Activated gamma-delta T cell treated with Interleukin-2 at 50 U/mL for 16 hours (primary cell): ENCODE measurements at places on chromosomes 1 and 21.

DNA sequence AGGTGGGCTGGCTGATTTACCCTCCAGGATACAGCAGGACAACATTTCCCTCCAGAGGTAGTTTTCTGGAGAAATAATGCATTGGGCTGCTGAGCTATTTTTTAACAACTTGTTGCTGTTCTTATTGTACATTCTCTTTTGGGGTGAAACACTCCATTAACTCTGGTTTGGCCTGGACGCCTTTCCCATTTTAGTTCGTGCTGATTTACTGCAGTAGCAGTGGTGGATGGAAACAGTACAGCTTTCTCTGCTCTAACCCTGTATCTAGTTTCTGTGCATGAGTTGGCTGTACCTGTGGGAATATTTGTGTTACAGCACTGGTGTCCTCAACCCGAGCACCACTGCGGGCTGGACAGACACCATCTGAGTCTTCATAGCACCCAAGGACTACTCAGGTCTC lies 325.3 kb downstream of the ASTN1 start:
- no peak for DNase-seq

DNA sequence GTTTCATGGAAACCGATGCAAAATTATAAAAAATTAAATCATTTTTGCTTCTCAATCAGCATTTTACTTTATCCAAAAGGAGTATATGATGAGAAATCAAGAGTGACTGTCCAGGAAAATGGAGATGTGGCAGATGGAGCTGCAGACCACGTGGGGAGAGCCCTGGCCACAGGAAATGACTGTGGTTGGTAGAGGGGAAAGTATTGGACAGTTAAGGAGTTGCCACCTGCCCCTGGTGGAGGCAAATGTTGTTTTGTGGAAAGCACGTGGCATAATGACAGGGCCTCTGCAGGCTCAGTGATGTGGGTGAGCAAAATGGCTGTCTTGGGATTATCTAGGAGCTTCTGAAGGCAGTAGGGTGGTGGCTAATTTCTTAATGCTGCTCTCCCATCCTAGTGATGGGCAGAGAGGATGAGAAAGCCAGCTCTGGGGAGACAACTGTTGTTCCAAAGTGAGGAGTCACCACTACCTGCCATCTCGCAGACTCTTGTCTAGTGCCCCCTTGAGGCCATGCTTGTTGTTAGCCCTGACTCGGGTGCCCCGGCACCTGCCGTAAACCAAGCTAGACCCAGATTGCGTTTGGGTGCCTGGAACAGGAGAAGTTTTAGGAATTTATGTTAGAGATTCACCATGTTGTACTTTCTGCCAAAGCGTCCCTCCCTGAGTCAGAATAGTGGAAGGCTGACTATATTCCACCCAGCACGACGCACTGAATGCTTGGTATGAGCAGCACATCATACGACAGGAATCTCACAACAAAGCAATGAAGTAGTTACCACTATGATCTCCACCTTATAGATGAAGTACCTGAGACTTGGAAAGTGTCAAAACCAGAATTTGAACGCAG lies 144.0 kb downstream of the ROR1 start:
- DNase-seq = no peak

- no peak for DNase-seq
These were observed 213.3 kb downstream of the TRABD2B start for GRCh38 chr1:47783638-47784496.

GRCh38 chr21:33330726-33331125 lies 6.0 kb downstream of the IFNAR1 start:
- DNase-seq = no peak

GRCh38 chr1:81477710-81478109 lies 323.0 kb upstream of the ADGRL2 start:
- no peak for DNase-seq
